Mammary microvascular endothelial cell (primary cell): ENCODE measurements at places on chromosomes 4 and X. TPM values are rescaled to one million over a fixed set of nuclear protein-coding genes. Genes with fewer than 3 reads are reported as not detected.

Gene XK
- under 0.01 and 0.07 TPM in 2 replicates for total RNA-seq

Gene PPP1R3F
- 0.87 and 2.3 TPM in 2 replicates for total RNA-seq

Gene IL3RA
- total RNA-seq = 33.3 and 36.0 TPM in 2 replicates

Gene SMIM31
- total RNA-seq = not detected in 2 replicates

Gene CTAG1A
- not detected in 2 replicates for total RNA-seq

Gene ABCE1
- 136 and 162 TPM in 2 replicates for total RNA-seq

Gene FAM47A
- total RNA-seq = not detected in 2 replicates

Gene FMR1
- 12.1 and 12.8 TPM in 2 replicates for total RNA-seq
